Nephron progenitor cell (in vitro differentiated cells): ENCODE measurements at places on chromosomes 16 and 17.

GRCh38 chr17:46009681-46010596 lies 10.9 kb downstream of the STH start:
- H3K4me1 ChIP-seq: peaks cover 26% of the 10 kb centered on the region
- H3K27ac ChIP-seq: no peak overlapping the region
- peaks cover 9% of the 10 kb centered on the region for H3K27me3 ChIP-seq
- no peak overlapping the region for H3K4me3 ChIP-seq
- no peak for DNase-seq

- H3K36me3 ChIP-seq: no peaks in the 10 kb centered on the region
- H3K4me1 ChIP-seq: no peaks in the 10 kb centered on the region
- peaks cover 4% of the 10 kb centered on the region for H3K27me3 ChIP-seq
- no peak for DNase-seq
These were observed 20.2 kb upstream of the SHISA9 start for GRCh38 chr16:12881182-12881581.

GRCh38 chr16:19175492-19176262 lies 7.6 kb downstream of the SYT17 start:
- peaks cover 6% of the 10 kb centered on the region for H3K4me1 ChIP-seq
- DNase-seq: no peak
- H3K27me3 ChIP-seq: peaks cover 31% of the 10 kb centered on the region
- H3K36me3 ChIP-seq: no peaks in the 10 kb centered on the region
- no peak overlapping the region for H3K27ac ChIP-seq

DNA sequence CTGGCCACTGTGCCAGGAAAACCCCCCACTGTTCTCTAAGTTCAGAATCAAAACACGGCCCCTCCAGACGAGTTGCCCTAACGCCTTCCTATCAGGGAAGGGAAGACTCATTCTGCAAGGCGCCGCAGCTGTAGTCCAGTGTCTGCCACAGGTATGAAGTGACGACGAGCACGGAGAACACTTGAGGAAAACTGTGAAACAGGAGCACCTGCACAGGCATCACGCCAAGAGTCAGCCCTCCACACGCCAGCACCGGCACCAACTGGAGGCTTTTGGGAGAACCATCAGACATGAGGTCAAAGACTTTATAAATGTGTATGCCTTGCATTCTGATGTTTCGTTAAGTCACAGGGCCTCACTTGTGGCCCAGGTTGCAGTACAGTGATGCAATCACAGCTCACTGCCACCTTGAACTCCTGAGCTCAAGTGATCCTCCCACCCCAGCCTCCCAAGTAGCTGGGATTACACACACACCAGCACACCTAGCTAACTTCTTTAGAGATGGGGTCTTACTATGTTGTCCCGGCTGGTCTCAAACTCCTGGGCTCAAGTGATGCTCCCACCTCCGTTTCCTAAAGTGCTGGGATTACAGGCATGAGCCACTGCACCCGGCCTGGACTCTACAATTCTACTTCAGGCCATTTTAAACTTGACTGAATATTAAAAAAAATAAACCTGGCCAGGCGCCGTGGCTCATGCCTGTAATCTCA lies 22.9 kb downstream of the KLHDC4 start:
- peaks cover 51% of the 10 kb centered on the region for H3K36me3 ChIP-seq
- H3K27me3 ChIP-seq: no peaks in the 10 kb centered on the region
- peaks cover 6% of the 10 kb centered on the region for H3K4me1 ChIP-seq
- no peak overlapping the region for H3K4me3 ChIP-seq
- no peak overlapping the region for H3K27ac ChIP-seq
- no peak for DNase-seq

DNA sequence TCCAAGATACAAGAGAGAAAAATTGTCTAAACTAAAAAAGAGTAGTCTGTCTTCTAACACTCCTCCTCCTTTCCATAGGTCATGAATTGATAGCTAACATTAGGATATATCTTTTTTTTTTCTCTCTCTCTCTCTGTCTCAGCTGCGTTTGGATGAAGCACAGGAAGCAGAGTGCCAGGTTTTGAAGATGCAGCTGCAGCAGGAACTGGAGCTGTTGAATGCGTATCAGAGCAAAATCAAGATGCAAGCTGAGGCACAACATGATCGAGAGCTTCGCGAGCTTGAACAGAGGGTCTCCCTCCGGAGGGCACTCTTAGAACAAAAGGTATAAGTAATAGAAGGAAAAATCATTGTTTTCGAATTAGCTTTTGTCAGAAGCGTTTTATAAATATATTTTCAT lies 32.9 kb downstream of the ABHD15 start:
- H3K27me3 ChIP-seq: no peaks in the 10 kb centered on the region
- H3K36me3 ChIP-seq: peaks cover 74% of the 10 kb centered on the region
- no peaks in the 10 kb centered on the region for H3K4me1 ChIP-seq
- no peak overlapping the region for H3K4me3 ChIP-seq

GRCh38 chr17:57976594-57976993 lies 11.5 kb downstream of the VEZF1 start:
- H3K4me3 ChIP-seq: no peak overlapping the region
- peaks cover 64% of the 10 kb centered on the region for H3K36me3 ChIP-seq
- no peak for DNase-seq
- H3K4me1 ChIP-seq: peaks cover 31% of the 10 kb centered on the region
- H3K27ac ChIP-seq: no peak overlapping the region

- peaks cover 31% of the 10 kb centered on the region for H3K27me3 ChIP-seq
- DNase-seq: peak; percentile 58
- H3K4me3 ChIP-seq: peak overlapping the region; percentile 15
- H3K36me3 ChIP-seq: no peaks in the 10 kb centered on the region
- no peak overlapping the region for H3K27ac ChIP-seq
These were observed 64.5 kb upstream of the CIBAR2 start for GRCh38 chr16:85176541-85177447.

GRCh38 chr17:75105126-75106080 lies 4.4 kb upstream of the ARMC7 start:
- H3K36me3 ChIP-seq: peaks cover 5% of the 10 kb centered on the region
- peak; percentile 61 for DNase-seq
- no peak overlapping the region for H3K4me3 ChIP-seq
- H3K27me3 ChIP-seq: peaks cover 16% of the 10 kb centered on the region

DNA sequence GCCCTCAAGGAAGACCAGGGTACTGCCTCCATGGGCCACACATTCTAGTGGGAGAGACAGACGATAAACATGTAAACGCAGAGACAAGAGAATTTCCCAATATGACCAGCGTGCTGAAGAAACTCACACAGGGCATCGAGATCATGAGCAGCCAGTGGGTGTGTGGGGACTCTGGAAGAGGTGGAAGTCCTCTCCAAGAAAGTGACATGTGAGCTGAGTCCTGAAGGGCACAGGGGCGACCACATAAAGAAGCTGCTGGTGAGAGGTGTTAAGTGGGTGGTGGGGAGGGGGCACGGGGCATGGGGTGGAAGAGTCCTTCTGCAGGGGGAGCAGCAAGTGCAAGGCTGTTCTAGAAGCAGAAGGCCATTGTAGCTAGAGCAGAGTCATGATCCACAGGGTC lies 21.0 kb upstream of the RAP1GAP2 start:
- H3K27me3 ChIP-seq: peaks cover 70% of the 10 kb centered on the region
- H3K4me3 ChIP-seq: peak overlapping the region; percentile 77
- H3K4me1 ChIP-seq: peaks cover 14% of the 10 kb centered on the region
- no peak for DNase-seq
- H3K27ac ChIP-seq: no peak overlapping the region

DNA sequence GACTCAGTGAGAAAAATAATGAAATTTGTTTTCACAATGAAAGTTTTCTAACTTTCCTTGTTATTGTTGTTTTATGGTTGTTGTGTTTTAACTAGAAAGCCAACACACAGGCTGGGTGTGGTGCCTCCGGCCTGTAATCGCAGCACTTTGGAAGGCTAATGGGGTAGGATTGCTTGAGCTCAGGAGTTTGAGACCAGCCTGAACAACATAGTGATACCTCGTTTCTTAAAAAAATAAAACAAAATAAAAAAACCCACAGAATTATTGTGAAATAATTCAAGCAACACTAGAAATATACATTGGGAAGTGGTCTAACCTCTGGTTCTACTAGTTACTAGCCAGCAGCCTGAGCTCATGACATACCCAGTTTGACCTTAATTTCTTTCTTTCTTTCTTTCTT lies 630 bp downstream of the MILR1 start:
- no peaks in the 10 kb centered on the region for H3K4me1 ChIP-seq
- peak overlapping the region; percentile 54 for H3K27ac ChIP-seq
- H3K4me3 ChIP-seq: no peak overlapping the region
- H3K36me3 ChIP-seq: no peaks in the 10 kb centered on the region

GRCh38 chr16:21600031-21600773 lies 825 bp downstream of the METTL9 start:
- DNase-seq: no peak
- H3K36me3 ChIP-seq: no peaks in the 10 kb centered on the region
- H3K27me3 ChIP-seq: peaks cover 7% of the 10 kb centered on the region
- peak overlapping the region; percentile 95 for H3K4me3 ChIP-seq
- peak overlapping the region; percentile 31 for H3K27ac ChIP-seq
- peaks cover 56% of the 10 kb centered on the region for H3K4me1 ChIP-seq

DNA sequence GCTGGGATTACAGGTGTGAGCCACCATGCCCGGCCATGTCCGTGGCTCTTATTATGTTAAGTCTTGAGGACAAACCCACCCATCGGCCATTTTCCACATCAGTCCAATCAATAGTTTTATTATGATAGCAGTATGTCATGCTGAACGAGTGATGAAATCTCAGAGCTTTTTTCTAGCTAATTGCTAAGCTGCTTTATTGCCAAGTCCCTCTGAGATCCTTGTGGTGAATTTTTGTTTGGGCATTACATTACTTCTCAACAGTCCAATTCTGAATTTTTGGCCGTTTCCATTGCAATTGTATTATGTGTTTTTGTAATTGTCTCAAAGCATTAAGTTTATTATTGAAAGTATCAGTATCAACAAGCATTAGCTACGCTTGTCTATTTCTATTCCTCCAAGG lies 10.9 kb downstream of the RNF112 start:
- H3K27me3 ChIP-seq: peaks cover 4% of the 10 kb centered on the region
- no peak for DNase-seq
- H3K27ac ChIP-seq: no peak overlapping the region
- peaks cover 7% of the 10 kb centered on the region for H3K4me1 ChIP-seq
- H3K36me3 ChIP-seq: no peaks in the 10 kb centered on the region

- no peak for DNase-seq
- no peaks in the 10 kb centered on the region for H3K36me3 ChIP-seq
- H3K27ac ChIP-seq: no peak overlapping the region
- peaks cover 46% of the 10 kb centered on the region for H3K4me1 ChIP-seq
- peaks cover 34% of the 10 kb centered on the region for H3K27me3 ChIP-seq
- H3K4me3 ChIP-seq: no peak overlapping the region
These were observed 2.9 kb upstream of the THRA start for GRCh38 chr17:40059729-40060475.

- H3K36me3 ChIP-seq: no peaks in the 10 kb centered on the region
- no peak for DNase-seq
These were observed 45.3 kb downstream of the CPNE2 start for GRCh38 chr16:57137566-57138273.

DNA sequence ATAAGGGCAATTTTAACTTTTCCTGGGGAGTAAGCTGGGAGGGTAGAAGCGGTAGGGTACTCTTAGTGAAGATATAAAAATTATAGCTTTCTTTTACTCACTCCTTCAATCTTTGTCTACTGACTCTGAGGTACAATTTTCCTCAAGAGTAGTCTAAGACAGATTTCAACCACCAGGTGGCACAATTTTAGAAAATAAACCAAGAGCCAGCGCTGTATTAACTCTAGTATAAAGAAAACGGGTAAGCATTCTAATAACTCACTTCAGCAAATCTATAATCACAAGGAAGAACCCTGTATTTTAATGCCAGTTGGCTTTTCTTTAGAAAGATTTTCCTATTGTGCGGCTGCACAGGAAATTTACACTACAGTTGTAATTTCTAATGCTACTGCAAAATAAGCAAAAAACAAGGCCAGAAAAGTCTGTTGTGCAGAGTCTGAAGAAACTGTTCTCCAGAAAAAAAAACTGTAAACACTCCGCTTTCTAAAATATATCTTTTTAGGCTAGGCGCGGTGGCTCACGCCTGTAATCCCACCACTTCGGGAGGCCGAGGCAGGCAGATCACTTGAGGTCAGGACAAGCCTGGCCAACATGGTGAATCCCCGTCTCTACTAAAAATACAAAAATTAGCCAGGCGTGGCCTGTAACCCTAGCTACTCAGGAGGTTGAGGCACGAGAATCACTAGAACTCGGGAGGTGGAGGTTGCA lies 1.9 kb downstream of the CMC2 start:
- H3K4me3 ChIP-seq: peak overlapping the region; percentile 97
- H3K4me1 ChIP-seq: peaks cover 45% of the 10 kb centered on the region
- DNase-seq: peak; percentile 12
- peaks cover 28% of the 10 kb centered on the region for H3K36me3 ChIP-seq

GRCh38 chr16:6573577-6573976 lies 759.1 kb upstream of the RBFOX1 start:
- H3K27me3 ChIP-seq: peaks cover 14% of the 10 kb centered on the region
- no peak overlapping the region for H3K4me3 ChIP-seq
- H3K27ac ChIP-seq: no peak overlapping the region
- peaks cover 12% of the 10 kb centered on the region for H3K4me1 ChIP-seq
- no peaks in the 10 kb centered on the region for H3K36me3 ChIP-seq
- DNase-seq: peak; percentile 68

- peak overlapping the region; percentile 98 for H3K27ac ChIP-seq
- H3K4me3 ChIP-seq: peak overlapping the region; percentile 63
- peak; percentile 78 for DNase-seq
- peaks cover 16% of the 10 kb centered on the region for H3K27me3 ChIP-seq
- H3K4me1 ChIP-seq: peaks cover 60% of the 10 kb centered on the region
- H3K36me3 ChIP-seq: peaks cover 5% of the 10 kb centered on the region
These were observed 40.6 kb downstream of the MIS12 start for GRCh38 chr17:5526821-5527598.

DNA sequence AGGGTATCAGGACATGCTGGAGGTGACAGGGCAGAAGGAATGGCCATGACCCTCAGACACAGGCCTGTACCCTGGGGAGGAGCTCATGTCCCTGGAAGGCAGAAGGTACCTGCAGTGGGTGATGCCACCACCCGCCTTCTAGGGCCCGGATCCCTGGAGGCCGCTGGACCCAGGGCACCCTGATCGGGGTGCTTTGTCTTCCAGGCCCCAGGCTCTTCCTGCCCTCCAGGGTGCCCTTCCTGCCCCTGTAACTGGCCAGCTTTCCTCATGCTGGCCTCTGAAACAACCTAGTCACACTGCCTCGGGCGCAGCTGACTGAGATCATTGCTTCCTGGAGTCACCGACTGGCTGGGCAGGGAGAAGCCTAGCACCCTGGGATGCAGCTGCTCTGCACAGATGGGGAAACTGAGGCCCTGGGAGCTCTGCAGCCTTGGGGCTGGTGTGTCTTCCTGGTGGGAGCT lies 5.8 kb downstream of the ADCY7 start:
- DNase-seq: no peak
- no peaks in the 10 kb centered on the region for H3K27me3 ChIP-seq
- H3K4me3 ChIP-seq: no peak overlapping the region
- H3K27ac ChIP-seq: no peak overlapping the region

DNA sequence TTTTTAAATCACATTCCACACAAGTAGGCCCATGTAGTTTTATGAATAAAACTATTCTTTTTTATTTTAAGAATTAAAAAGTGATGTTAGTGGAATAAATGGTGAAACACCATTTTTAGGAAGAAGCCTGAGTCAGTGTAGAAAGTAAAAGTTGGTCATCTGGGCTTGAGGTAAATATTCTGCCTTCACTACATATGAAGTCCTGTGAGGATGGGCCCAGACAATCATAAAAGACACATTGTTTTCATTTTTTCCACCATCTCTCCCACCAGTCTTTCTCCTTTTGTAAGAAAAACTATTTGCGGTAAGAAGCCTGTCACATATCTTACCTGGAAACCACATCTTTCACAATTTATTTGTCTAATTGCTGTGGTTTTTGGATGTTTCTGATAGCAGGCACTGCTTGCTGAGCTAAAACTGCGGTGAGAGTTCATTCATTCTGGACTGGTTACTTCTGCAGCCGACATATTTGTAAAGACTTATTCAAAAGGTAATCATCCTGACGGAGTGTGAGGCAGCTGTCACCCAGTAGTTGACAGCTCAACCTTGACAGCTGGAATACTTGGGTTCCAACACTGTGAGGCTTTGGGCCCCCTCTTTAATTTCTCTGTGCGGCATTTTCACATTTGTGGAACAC lies 10.6 kb upstream of the RFFL start:
- H3K27ac ChIP-seq: no peak overlapping the region
- no peaks in the 10 kb centered on the region for H3K27me3 ChIP-seq
- DNase-seq: no peak
- no peaks in the 10 kb centered on the region for H3K36me3 ChIP-seq
